ENCODE measurements at places on chromosomes 1 and 21.

DNA sequence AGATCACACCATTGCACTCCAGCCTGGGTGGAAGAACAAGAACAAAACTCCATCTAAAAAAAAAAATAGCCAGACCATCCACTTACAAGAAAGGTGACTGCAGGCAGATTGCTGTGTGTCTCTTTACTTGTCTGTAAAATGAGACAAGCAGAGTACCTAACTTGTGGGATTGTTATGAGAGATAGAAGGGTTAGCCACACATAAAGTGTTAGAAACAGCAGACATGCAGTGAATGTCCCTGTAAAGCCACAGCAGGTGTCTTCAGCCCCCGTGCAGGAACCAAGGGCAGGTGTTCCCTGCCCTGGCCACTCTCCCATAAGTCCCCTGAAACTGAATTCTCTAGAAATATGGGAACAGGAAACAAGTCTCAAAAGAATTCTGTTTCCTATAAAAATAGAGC lies 40.8 kb upstream of the EFHD2 start:
- no peak for DNase-seq

DNA sequence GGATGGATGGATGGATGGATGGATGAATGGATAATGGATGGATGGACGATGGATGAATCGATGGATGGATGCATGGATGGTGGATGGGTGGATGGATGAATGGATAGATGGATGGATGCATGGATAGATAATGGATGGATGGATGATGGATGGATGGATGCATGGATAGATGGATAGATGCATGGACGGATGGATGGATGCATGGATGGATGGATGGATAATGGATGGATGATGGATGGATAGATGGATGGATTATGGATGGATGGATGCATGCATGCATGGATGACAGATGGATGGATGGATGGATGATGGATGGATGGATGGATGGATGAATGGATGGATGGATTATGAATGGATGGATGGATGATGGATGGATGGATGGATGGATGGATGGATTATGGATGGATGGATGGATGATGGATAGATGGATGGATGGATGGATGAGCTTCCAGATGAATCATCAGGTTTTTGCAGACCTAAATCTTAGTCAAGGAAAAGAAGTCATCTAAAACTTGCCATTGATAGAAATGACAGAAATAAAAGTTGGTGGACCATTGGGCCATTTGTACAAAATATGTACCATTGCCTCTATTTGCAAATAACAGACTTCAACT lies 175.4 kb upstream of the KLHDC7A start:
- DNase-seq = no peak

DNA sequence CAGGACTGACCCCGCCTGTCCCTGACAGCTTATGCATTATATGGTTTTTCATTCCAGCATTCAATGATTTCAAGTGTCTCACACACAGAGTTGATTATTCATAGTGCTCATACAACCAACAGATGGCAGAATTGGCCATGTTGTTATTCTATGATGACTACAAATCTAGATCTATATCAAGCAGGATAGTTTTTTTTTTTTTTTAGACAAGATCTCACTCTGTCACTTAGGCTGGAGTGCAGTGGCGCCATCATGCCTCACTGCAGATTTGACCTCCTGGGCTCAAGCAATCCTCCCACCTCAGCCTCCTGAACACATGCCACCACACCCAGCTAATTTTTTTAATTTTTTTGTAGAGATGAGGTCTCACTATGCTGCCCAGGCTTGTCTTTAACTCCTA lies 40.1 kb upstream of the LRRC8D start:
- peak; percentile 76 for DNase-seq

DNA sequence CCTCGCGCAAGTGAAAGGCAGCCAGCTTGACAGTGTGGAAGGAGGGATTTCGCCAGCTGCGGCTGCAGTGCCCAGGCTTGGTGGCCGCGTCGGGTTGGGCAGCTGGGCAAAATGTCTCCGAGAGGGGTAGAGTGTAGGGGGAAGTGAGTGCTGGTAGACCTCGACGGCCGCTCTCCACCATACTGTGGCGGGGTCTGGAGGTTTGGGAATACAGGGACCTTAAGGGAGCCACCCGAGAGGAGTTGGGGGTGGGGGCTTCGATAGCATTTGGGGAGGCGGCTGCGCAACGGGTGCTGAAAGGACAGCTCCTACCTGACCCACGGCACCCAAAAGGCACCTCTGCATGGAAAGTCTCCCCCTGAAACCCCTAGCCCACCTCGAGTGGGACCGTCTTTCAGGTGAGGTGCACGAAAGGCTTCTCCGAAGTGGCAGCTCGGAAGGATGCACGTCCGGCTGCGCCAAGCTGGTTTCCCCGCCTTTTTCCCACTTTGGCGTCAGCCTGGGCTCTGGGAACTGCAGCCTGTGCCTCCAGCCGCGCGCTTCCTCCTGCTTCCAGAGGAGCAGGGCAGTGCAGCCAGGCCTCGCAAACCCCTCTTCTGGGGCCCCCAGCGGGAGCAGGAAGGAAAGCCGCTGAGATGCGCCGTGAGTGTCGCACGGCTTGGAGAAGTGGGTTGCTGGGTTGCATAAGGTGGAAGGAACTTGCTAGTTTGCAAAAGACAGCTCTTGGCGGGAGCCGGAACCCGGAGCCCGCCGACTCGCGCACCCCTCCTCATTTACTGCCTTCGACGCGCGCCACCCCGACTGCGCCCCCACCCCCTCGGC lies 531 bp upstream of the HMGN2 start:
- DNase-seq = peak; percentile 82

DNA sequence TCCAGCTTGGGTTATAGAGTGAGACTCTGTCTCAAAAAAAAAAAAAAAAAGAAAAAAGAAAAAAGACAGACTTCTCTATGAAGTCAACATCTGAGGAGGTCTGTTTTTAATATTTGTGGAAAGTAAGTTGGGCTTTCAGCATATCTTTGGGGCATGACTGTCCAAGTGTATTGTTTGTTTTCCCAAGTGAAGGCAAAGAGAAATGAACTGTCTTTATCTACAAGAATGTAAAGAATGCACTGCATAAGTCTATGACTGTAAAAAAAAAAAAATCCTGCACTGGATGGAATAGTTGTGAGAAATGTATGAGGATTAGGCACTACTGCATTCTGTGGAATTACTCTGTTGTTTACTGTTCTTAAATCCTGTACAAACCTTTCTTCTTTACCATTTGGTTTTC lies 45.6 kb upstream of the TMEM61 start:
- peak; percentile 89 for DNase-seq

DNA sequence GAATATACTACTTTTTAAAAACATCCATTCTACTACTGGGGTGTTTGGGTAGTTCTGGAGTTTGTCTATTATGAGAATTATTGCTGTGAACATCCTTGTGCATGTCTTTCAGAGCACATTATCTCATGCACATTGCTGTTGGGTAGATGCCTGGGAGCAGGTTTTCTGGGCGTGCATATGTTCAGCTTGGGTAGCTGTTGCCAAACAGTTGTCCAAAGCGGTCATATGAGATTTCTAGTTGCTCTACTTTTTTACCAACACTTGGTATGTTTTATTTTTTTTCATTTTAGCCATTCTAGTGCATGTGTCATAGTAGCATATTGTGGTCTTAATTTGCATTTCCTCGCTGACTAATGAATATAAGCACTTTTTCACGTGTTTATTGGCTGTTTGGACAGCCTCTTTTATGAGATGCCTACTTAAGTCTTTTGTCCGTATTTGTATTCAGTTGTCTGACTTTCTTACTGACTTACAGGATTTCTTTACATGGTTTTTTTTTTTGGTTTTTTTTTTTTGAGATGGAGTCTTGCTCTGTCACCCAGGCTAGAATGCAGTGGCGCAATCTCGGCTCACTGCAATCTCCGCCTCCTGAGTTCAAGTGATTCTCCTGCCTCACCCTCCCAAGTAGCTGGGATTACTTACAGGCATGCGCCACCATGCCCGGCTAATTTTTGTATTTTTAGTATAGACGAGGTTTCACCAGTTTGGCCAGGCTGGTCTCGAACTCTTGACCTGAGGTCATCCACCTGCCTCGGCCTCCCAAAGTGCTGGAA lies 18.1 kb downstream of the ZDHHC18 start:
- DNase-seq = no peak

DNA sequence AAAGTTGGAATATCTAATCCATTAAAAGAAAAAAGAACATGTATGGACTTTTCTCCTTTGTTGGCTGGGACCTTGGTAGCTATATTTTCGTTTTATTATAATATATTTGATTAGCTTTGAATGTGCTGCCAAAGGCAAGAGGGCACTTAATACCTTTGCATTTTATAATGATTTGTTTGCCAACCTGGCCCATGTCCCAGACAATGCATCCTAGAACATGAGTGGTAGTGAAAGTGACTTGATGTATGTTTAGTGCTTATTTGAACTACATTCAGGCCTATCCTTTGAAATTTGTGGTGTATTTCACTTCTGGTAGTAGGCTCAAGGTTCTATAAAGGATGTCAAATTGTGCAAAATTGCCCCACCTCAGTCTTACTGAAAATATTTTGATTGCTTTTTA lies 25.9 kb downstream of the CACHD1 start:
- no peak for DNase-seq

GRCh38 chr1:44436401-44437106 lies 31.5 kb downstream of the RNF220 start:
- DNase-seq = no peak

DNA sequence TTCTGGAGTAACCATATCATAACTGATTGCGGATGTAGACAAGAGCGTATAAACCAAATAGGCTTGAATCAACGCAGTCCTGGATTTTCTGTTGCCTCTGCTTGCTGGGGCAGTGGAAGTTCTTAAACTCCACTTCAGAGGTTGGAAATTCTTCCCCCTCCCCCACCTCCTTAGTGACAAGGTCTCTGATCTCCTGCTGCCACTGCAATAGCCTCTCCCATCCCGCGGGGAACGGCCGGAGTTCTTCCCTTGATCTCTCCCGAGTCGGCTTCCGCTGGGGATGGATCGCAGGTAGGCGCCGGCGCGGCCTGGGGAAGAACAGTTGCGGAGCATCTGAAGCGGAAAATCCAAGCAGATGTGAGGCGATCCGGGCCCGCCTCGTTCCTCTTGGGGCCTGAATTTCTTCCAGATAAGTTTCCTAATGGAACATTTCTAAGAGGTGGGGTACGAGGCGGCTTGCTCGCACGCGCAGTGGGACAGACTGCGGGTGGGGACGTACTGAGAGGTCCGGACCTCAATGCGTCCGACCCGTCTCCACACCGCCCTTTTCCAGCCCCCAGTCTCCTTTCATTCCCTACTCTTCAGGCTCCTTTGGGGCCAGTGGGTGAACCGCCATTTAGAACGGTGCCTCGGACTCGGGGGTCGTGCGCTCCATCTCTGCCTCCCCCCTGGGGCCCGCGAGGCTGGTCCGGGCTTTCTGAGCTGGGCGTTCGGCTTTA lies 3.1 kb upstream of the SIM2 start:
- no peak for DNase-seq

- no peak for DNase-seq
These were observed 9.4 kb downstream of the PRDM16 start for GRCh38 chr1:3078430-3078861.

- DNase-seq = no peak
These were observed 24.5 kb downstream of the HUNK start for GRCh38 chr21:31897311-31897710.

DNA sequence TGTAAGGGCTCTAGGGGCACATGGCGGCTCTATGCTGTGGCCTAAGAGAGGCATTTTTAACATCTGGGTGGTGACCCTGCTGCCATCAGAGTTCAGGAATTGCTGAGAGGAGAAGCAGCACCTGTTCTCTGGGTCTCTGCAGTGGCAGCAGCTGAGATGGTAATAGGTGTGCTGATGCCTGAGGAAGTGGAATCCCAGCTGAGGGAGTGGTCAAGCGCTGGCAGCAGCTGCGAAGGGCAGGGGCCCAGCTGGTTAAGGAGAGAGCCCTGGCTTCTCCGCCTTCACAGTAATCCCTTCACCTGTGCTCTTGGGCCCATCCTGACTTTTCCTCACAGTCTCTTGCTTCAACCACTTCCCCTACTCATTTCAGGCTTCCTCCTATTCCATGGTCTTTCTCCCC lies 39.8 kb downstream of the GJA5 start:
- DNase-seq = no peak

DNA sequence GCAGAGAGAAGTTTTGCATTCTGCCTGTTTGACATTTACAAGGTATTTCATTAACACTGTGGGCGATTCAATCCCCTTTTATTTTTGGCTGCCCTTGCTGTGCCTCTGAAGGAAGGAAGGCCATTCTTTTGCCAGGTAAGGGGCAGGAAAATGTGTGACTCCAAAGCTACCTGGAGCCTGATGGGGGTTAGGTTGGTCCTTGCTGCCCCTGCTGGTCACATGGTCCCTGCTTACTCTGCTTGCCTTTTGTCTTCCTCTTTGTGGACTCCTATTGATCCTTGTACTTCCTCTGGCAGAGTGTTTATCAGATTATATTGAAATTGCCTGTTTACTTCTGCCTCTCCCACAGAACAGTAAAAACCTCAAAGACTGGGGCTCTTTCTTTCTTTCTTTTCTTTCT lies 65.7 kb downstream of the ST6GALNAC3 start:
- no peak for DNase-seq

- no peak for DNase-seq
These were observed 41.3 kb downstream of the ZNF281 start for GRCh38 chr1:200368556-200368955.

Measured in ELR (cell line).